ENCODE measurements at places on chromosomes 7 and 10. TPM values are rescaled to one million over a fixed set of nuclear protein-coding genes. Genes with fewer than 3 reads are reported as not detected.

DNA sequence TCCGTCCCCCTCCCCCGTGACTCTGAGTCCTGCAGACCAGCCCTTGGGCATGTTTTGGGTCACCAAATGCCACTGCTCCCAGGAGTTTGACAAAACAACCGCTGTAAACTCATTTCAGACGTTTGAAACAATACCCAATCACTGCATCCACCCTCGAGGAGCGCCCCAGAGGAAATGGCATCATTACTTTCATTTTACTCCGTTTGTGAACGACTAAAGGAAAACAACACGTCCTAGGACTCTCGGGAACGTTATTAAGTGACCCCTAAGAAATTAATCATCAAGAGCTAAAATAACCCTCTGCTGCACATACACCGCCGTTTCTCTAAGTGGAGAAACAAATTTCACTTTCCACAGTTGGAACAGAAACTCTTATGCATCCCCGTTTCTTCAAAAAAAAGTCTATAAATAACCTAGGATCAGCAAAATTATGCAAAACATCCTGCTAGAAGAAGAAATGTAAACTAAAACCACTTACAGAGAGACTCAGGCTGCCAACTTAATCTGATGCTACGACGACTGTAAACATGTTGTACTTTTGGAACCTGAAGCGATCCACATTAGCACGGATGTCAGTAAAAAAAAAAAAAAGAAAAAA lies 109.9 kb upstream of the EFCAB10 start:
- DNase-seq, result no peak

LIPK gene
- total RNA-seq, result not detected

GRCh38 chr7:91421018-91421417 lies 156.8 kb downstream of the FZD1 start:
- DNase-seq, result no peak

ADAMTS14 gene
- 0.41 TPM for total RNA-seq

SH2D4B gene
- total RNA-seq, result 1.2 TPM

DNA sequence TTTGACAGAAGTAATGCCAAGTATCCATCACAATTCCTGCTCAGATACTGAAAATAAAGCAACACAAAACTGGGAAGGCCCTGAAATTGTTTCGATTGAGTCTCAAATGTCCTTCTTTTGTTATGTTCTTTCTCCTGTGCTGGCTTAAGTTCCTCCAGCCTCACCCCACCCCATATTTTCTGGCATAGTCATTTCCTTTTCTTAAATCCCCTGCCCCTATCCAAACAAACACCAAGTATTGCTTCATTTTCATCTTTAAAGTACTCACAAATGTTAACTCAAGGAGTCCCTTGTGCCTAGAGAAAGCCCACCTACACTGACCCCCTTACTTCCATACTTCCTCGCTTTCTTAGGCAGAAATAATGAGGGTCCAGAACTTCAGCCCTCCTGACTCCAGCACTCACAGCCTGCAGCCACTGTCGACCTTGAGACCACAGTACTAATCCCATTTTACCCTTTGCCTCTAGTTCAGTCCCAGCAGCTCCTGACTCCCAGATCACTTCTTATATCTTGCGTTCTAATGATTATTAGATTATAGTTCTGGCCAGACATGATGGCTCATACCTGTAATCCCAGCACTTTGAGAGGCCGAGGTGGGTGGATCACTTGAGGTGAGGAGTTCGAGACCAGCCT lies 73.2 kb upstream of the ST8SIA6 start:
- DNase-seq, result no peak

ZNF107 gene
- total RNA-seq, result 11.0 TPM

GRCh38 chr10:126256864-126257263 lies 131.4 kb downstream of the ADAM12 start:
- DNase-seq, result no peak

DNA sequence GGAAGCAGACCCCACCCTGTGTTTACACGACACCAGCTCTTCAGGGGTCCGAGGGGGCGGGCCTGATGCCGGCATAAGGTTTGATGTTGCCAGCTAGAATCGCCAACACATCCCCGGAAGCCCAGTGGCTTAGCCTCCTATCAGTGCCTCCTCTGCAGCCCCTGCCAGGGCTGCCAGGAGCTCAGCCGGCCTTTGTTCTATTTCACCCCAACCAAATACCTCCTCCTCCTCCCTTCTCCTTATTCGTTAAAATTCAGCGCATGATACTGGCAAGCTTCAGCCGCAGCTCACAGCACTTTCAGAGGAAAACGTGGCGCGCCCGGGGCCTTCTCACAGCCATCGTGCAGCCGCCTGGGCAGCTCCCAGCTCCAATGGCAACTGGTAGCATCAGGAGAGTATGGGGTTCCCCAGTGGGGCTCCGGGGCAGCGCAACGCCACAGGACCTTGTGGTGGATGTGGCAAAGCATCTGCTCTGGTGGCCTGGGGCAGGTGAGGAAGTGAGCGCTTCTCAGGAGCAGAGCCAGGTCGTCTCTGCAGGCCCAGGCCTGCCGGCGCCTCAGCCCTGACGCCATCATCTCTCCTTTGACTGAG lies 176.4 kb upstream of the RHEB start:
- DNase-seq, result no peak
